ENCODE measurements at places on chromosomes 11 and 22.

- DNase-seq: no peak
Observed at GRCh38 chr22:40603088-40603605, 33.4 kb downstream of the MRTFA start.

DNA sequence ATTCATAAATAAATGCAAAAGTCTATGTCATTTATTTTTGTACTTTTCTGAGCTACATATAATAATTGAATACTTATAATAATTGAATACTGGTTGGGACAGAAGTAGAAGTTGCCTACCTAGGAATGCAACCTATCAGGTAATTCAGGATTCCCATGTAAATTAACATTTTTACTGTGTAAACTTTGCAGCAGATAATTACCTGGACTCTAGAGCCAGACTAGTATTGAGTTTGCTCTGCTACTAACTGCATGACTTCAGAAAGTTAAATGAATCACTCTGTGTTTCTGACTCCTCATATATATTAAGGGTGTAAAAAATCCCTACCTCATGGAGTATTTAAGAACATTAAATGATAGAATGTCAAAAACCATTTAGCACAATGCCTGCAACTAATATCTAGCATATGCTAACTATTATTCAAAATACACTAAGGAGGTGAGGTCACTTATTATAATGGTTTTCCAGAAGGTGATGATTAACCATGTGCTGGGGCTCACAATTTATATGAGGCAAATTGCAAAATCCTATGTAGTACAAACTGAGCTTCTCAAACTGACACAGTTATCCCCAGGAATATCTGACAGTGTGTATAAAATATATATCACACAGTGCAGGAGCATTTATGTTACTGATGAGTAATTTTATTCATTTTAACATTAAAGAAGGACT is 138.1 kb upstream of the ANO3 start:
- no peak for DNase-seq

DNA sequence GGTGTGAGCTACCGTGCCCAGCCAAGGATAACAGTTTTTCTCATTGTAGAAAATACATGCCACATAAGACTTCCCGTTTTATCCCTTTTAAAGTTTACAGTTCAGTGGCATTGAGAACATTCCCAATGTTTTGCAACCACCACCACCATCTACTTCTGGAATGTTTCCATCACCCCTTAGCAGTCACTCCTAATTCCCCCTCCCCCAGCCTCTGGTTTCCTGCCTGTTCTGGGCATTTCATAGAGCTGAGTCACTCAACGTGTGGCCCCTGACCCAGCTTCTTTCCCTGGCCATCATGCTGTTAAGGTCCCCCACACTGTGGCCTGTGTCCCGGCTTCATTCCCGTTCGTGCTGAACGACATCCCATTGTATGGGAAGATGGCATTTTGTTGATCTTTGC is 30.7 kb downstream of the FGF4 start:
- DNase-seq: no peak

- no peak for DNase-seq
Observed at GRCh38 chr22:40425082-40425481, 54.7 kb downstream of the SGSM3 start.

DNA sequence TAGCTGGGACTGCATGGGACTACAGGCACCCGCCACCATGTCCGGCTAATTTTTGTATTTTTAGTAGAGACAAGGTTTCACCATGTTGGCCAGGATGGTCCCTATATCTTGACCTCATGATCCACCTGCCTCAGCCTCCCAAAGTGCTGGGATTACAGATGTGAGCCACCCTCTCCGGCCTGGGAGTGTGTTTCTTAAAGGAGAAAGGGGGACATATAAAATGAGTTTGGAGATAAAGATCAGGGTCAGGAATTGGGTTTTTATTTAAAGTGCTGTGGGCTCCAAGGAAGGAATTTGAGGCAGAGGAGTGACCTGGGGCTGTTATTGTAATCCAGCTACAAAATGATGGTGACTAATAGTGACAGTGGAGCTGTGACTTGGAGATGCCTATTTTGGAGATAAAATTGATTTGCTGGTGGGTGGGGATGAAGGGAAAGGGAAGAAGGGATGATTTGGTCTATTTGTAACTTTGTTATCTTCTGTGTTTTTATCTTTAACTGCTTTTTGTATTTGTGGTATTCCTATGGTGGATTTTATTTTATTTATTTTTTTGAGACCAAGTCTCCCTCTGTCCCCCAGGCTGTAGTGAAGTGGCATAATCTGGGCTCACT is 5.0 kb downstream of the CRKL start:
- no peak for DNase-seq

GRCh38 chr11:5277807-5278382 is 8.2 kb upstream of the HBE1 start:
- DNase-seq: no peak

DNA sequence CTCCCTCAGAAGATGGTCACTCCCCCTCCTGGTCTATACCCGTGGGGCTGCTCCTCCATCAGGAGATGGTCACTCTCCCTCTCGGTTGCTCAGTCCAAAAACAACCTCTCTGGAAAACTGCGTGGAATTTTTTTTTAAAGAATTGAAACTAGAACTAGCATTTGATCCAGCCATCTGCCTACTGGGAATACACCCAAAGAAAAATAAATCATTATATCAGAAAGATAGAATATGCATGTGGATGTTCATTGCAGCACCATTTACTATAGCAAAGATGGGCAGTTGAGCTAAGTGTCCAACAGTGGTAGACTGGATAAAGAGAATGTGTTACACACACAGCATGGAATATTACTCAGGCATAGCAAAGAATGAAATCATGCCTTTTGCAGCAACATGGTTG is 75.7 kb upstream of the B3GAT1 start:
- no peak for DNase-seq

GRCh38 chr11:65224930-65225278 is 36.9 kb upstream of the POLA2 start:
- DNase-seq: no peak

Data from activated effector memory CD4-positive, alpha-beta T cell treated with Interleukin-2 at 50 U/mL for 16 hours (primary cell).